Glutamatergic neuron (in vitro differentiated cells): ENCODE measurements at places on chromosomes 2 and 18. TPM values are rescaled to one million over a fixed set of nuclear protein-coding genes. Genes with fewer than 3 reads are reported as not detected.

The IL36A gene
- total RNA-seq, result not detected

DNA sequence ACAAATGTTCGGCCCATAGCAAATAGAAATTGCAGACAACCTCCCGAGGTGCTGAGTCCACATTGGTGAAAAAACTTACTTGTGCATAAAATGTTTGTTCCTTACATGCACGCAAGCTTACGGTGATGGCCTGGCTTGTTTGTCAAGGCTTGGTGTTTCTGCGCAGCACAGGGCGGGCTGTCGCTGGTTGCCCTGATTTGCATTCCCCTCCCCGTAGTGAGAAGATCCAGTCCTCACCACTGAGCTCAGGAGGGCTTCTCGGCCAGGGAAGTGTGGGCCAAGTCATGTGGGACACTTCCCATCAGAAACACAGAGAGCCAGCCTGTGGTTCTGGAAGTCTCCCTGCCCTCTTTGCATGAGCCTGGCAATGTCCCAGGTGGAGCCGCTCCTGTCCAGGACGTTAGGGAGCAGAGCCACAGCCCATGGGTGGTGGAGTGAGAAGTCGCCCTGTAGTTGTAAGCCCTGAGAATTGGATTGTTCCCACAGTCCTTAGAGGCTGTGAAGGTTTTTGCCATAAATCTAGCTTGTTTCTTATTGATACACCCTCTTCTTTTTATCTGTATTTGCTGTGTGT, 152.7 kb downstream of the TWIST2 start:
- no peak for DNase-seq

DNA sequence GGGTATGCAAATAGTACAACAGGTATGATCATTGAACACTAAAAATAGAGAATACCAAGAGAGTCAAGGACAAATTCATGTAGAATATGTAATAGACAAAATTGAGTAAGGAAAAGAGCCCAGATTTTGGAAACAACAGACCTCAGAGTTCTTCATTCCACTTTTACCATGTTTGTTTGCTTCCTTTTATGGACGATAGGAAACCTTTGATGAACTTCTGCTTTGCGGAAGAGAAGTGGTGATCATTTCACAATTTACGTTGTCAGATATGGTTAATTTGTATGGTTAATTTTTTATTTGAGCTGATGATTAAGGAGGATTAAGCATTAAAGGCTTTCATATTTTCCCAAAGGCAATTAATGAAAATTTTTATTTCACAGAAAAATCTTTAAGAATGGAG, 16.3 kb downstream of the MARCHF7 start:
- no peak for DNase-seq

GRCh38 chr2:114083717-114084387, 194.0 kb downstream of the ACTR3 start:
- no peak for DNase-seq

DNA sequence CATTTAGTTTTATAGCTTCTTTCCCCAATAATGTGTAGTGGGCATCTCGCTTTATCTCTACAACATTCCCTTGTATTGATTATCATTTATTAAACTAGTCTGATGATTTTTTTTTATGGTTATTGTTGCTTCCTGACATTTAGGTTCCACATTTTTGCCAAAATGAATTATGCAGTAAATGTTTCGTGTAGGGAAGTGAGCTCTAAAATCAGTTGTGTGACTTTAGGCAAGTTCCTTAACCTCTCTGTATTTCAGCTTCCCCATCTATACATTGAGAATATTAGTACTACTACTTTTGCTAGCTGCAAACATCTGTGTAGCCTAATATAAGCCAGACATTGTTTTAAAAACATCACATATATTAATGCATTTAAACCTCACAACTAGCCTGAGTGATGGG, 22.9 kb downstream of the SOCS6 start:
- no peak for DNase-seq

- no peak for DNase-seq
These were observed 1.0 kb downstream of the PSTPIP2 start for GRCh38 chr18:46070815-46071652.
